ENCODE measurements at places on chromosomes 6 and 20.
A peak's percentile ranks its signal among the peaks of the same experiment; 100 is the strongest.

DNA sequence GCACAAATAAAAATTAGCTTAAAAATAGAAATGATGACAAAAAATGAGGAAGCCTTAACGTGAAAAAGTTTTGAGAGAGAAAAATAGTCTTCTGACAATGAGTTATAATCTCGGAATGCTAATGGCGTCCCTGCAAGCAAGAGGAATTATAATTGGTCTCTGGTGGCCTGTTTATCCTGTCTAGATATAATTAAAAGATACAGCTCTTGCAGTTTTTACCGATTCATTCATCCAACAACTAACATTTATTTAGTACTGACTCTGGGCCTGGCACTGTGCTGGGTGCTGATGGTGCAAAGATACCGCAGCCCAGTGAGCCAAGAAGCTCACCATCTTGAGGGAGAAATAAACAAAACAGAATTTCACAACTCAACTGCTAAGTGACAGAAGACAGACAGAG is 31.6 kb upstream of the ANKRD60 start:
- no peak for DNase-seq

- peak; percentile 28 for DNase-seq
Observed at GRCh38 chr6:139250296-139251044, 41.3 kb downstream of the TXLNB start.

- no peak for DNase-seq
Observed at GRCh38 chr20:55014766-55015165, 539.4 kb downstream of the DOK5 start.

DNA sequence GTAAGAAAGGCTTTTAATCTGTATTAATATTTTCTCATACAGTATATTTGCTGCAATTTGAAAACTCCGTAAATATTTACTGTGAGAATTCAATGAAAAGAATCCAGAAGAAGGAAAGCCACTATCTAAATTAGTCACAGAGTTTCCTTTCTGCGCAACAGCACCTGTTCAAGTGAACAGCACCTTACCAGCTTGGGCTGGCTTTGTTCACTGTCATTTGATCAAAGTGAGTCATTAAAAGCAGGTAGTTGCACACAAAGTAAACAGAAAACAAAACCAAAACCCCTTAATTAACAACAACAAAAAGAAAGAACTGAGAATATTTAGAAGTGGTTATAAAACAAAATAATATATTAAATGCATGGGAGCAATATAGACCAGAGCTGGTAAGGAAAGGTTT is 12.8 kb downstream of the SMLR1 start:
- DNase-seq, result no peak

GRCh38 chr6:138215093-138215782 is 3.1 kb downstream of the PBOV1 start:
- DNase-seq, result no peak

DNA sequence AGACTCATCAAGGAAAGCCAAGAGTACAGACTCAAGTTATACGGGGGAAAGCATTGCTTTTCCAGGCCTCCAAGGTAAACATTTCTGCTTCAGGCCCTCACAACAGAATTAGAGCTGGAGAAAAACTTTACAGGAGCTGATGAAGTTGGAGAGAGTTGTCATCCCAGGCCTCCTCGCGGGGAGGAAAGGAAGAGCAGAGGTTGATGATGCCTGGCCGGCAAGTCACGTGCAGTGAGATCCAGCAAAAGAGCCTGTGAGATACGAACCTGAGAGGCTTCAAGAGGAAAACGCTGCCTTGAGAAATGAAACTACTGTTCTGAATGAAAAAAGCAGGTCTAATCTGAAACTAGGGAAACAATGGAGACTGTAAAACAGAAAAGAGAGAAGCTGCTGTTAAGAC is 122.9 kb downstream of the FAM120B start:
- no peak for DNase-seq

- DNase-seq, result no peak
Observed at GRCh38 chr6:129606664-129607063, 103.3 kb downstream of the ARHGAP18 start.

All from 8988T (cell line).